NT2/D1 (cell line): ENCODE measurements at places on chromosomes 5 and 9.

- DNase-seq = no peak
Measured at GRCh38 chr5:161783297-161783696, 64.6 kb upstream of the GABRA1 start.

- no peak for DNase-seq
Measured at GRCh38 chr9:126069400-126069955, 257.2 kb upstream of the MVB12B start.

DNA sequence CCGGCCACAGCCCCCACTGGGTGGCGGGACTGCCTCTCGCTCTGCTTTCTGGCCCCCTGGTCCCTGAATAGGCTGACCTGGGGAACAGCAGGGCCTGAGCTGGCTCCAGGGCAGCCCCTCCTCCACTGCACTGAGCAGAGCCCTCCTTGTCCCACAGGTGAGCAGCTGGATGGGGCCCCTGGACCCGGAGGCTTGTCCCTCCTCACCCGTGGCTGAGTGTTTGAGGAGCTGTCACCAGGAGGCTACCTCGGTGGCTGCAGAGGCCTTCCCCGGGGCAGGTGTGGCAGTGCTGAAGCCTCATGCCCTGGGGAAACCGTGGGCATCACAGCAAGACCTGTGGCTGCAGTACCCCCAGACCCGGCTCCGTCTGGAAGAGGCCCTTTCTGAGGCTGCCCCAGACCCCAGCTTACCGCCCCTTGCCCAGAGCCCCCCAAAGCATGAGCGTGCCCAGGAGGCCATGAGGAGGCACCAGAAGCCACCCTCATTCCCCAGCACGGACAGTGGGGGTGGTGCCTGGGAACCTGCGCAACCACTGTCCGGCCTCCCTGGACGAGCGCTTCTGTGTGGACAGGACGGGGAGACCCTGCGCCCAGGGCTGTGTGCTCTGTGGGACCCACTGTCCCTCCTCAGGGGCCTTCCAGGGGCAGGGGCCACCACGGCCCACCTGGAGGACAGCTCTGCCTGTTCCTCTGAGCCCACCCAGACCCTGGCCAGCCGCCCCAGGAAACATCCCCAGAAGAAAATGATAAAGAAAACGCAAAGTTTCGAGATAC lies 28.5 kb upstream of the LRRC14B start:
- DNase-seq = no peak

DNA sequence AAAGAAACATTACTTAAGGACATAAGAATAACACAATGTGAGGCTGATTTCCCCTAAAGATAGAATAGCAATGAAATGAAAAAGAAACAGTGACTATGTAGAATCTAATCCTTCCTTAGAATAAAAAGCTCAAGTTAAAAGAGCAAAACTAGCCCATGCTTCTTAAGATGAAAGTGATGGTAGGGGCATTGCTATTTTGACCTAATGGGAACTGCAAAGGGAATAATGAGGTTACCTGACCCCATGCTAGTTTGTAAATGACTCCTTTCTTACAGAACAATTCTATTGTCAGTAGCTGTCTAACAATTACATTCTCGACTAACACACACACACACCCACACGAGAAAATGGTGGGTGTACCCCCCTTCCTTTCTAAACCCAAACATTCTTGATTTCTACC lies 575.8 kb downstream of the CSNK1G3 start:
- no peak for DNase-seq

DNA sequence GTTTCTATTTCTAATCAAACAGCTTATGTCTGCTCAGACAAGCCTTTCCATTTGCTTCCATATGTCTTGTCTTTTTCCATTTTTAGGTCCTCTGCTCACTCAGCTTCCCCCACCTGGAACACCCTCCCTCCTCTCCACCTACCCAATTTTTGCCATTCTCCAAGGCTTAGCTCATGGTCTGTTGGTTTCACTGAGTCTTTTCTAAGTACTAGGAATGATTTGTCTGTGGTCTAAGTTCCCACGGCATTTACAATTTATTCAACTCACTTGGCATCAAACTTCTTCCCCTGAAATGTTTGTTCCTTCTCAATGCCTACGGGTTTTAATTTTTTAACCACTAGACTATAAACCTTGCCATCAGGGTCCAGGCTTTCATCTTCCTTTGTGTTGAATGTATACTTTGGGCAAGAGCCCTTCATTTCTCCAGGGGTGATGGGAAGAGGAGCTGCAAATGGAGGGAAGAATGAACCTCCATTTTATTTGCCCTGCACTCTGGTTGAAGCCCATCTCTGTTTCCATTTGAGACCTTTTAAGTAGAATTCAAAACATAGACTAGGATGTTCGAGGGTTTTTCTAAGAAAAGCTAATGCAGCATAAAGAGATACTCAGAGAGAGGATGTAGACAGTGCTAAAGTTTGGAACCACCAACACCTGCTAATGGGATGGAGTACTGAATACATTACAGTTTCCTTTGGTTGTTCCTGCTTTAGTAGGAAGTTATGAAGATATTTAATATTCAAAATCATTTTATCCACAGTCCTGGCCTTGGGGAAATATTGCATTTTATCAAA lies 104.0 kb downstream of the PTTG1 start:
- DNase-seq = no peak

DNA sequence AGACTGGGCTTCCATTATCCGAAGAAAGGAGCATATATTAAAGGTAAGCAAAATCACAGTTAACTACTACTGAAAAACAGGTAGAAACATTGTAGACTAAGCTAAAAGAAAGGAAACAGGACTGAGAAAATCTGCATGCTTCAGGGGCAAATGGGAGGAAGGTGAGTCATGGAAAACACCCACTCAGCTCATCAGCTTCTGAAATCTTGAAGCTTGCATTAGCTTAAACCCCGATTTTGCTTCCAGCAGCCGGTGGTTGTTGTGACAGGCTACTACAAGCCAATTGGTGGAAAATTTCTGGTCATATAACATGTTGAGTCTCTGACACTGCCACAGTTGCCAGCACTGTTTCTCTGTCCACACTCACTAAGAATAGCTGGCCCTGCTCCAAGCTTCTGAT lies 179.6 kb upstream of the PUM3 start:
- DNase-seq = no peak

GRCh38 chr5:148899993-148900392 lies 73.6 kb downstream of the ADRB2 start:
- DNase-seq = no peak

GRCh38 chr9:120886490-120886967 lies 9.5 kb upstream of the PHF19 start:
- no peak for DNase-seq

- no peak for DNase-seq
Measured at GRCh38 chr5:112548246-112548881, 129.3 kb upstream of the EPB41L4A start.

DNA sequence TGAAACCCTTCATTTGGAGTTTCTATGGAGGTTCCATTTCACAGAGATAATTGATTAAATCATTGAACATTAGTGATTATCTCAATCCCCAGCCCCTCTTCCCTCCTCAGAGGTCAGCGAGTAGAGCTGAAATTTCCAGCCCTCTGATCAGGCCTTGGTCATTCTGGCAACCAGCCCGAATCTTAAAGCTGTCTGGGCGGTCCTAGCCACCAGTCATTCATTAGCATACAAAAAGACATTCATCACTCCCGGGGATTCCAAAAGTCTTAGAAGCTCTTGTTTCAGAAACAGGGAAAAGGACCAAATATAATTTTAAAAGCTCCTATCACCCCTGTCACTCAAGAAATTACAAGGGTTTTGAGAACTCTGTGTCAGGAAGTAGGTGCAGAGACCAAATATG lies 41.3 kb downstream of the ZNF474 start:
- DNase-seq = peak; percentile 47

DNA sequence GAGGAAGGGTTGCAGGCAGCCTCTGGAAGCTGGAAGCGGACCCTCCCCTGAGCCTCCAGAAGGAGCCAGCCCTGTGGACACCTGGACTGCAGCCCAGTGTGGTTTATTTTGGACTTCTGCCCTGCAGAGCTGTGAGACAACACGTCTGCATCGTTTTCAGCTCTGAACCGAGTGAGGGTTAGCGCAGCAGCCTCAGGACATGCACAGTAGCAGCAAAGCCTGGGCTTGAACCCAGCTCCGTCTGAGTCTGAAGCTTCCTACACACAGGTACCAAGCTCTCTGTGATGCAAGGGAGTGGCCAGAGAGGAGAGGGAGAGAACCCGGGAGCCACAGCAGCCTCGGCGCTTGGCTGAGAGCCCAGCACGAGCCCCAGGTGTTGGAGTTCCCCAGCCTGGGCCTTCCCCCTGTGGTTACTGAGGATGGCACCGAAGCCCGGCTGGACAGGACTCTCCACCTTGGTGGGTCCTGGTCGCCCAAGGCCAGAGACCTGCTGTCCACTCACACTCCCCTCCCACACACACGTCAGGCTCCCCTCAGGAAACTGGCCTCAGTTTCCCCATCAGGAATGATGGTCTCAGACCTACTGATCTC lies 128.2 kb downstream of the OLFM1 start:
- no peak for DNase-seq

GRCh38 chr5:68673106-68673822 lies 420.6 kb upstream of the SLC30A5 start:
- no peak for DNase-seq

- DNase-seq = no peak
Measured at GRCh38 chr5:74995926-74996325, 56.4 kb downstream of the GCNT4 start.

GRCh38 chr5:74370168-74370567 lies 270.4 kb downstream of the ENC1 start:
- no peak for DNase-seq

DNA sequence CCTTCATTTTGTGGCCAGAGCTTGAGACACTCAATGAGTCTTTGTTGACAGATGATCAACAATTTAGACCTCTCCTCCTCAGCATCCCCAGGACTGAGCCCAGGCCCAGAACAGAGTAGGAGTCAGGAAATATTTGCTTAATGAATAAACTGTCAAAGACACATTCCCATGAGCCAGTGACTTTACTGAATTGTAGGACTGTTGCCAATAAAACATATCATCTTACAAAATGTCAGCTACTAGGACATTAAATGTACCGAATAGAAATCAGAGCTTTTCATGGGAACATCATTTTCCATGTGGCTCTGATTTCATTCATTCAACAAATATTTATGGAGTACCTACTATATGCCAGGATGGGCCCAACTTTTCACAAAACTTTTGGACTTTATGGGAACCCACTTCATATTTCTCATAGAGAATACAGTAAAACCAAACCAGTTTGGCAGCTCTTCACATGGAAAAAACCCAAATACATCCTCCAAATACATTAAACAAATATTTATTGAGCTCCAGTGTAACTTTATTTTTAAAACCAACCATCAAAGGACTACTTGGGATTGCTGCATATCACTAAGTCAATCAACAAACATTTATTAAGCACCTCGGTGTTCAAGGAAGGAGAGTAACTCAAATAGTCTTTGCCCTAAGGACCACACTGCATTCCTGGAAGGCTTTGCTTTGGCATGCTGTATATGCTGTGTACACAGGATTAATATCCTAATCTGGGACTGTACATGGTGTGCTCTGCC lies 11.4 kb downstream of the VDAC1 start:
- no peak for DNase-seq

DNA sequence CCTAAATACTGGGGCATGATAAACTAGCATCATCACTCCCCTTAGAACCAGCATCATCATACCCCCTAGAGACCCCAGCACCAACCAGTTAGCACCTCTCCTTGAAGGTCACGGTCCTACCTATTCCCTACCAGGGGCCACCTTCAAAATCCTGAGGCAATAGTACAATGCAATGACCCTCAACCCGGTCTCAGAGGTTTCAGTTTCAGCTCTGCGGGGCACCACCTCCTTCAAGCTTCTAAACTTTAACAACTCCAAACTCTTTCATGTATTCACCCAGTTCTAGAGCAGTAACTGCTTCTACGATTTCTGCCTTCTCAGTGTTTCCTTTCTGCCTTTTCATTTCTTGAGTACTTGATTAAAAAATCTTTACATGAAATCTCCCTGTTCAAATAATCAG lies 130.1 kb upstream of the EPB41L4A start:
- DNase-seq = no peak

DNA sequence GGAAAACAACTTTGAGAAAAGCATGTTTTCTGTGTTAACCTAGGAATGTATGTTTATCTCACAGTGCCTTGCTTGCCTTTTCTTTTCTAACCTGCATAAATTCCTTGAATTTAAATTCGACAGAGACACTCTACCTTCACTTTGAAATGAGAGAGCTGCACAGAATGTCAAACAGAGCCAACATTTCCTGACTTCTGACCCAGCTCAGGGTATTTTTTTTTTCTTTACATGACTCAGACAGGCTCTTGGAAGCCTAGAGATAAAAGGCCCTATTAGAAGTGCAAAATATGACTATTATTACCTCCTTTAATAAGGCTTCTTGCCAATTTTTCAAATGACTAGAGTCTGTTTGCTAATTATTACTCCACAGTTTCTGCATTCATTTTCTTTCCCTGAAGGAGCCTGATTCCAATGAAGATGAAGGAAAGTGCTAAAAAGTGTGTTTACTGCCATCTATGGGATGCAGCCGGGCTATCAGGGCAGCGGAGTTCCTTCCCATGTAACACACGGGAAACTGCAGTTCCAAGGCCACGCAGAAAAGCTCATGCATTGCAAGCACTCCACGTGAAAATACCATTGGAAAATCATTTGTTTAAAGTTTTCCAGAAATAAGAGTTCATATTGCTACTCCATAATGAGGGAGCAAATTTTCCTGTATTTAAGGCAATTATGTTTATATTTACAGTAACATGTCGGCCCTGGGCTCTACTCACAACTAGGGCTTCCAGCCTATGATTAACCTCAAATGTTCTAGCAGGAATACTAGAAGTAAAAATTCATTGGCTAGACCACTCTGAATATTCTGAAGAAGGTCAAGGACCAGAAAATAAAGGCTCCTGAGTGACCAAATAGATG lies 485.6 kb downstream of the ZSWIM6 start:
- peak; percentile 15 for DNase-seq

GRCh38 chr5:178349075-178349511 lies 116.5 kb upstream of the PHYKPL start:
- no peak for DNase-seq

- no peak for DNase-seq
Measured at GRCh38 chr5:140557965-140558364, 692 bp upstream of the SRA1 start.

- no peak for DNase-seq
Measured at GRCh38 chr5:139188558-139189270, 9.5 kb downstream of the SIL1 start.

GRCh38 chr9:123468541-123468940 lies 112.5 kb downstream of the CRB2 start:
- no peak for DNase-seq

DNA sequence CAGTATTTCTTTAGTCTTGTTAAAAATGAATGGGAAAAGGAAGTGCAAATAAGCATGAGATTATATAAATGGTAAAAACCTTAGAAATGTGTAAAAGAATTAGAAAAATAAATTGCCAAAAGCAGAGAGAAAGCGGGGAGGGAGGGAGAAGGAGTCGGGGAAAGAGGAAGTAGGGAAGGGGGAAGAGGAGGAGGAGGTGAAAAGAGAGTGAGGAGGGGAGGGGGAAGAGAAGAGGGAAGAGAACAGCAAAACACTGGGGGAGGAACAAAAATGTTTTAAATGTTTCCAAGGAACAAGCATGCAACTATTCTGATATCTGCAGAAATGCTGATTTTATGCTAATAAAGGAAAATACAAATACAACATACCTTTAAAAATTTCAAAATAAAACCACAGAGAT lies 317.5 kb downstream of the PIK3R1 start:
- DNase-seq = no peak

- DNase-seq = no peak
Measured at GRCh38 chr9:74940600-74940999, 12.1 kb downstream of the C9orf40 start.

GRCh38 chr9:35557320-35557719 lies 47.7 kb upstream of the TESK1 start:
- DNase-seq = no peak
